ENCODE measurements at places on chromosomes 7 and 10.

GRCh38 chr7:151814400-151815009, 62.4 kb downstream of the PRKAG2 start:
- no peak for DNase-seq

DNA sequence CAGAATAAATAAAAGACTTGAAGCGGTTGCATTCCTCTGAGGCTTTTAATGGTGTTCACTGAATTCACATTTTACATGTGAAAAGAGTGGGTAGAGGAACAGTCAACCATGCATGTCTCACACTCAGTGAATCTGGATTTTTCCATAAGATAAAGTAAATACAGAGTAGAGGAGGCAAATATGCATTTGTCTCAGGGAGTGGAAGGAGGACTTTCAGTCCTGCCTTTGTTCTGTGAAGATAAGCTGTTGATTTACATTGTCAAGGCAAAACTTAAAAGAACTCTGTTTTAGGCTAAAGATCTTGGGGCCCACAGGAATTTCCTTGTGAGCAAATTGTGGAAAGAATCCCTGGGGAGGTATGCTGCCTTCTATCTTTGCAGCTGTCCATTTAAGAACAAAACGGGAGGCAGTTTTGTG, 825.3 kb upstream of the MBL2 start:
- no peak for DNase-seq

- DNase-seq, result no peak
These were observed 737 bp downstream of the CABCOCO1 start for GRCh38 chr10:61663466-61663865.

GRCh38 chr10:26574783-26575182, 122.7 kb upstream of the PDSS1 start:
- DNase-seq, result no peak

- DNase-seq, result no peak
These were observed 41.8 kb upstream of the WNT16 start for GRCh38 chr7:121286742-121287734.

GRCh38 chr10:97353945-97354344, 19.4 kb upstream of the FRAT2 start:
- DNase-seq, result no peak

DNA sequence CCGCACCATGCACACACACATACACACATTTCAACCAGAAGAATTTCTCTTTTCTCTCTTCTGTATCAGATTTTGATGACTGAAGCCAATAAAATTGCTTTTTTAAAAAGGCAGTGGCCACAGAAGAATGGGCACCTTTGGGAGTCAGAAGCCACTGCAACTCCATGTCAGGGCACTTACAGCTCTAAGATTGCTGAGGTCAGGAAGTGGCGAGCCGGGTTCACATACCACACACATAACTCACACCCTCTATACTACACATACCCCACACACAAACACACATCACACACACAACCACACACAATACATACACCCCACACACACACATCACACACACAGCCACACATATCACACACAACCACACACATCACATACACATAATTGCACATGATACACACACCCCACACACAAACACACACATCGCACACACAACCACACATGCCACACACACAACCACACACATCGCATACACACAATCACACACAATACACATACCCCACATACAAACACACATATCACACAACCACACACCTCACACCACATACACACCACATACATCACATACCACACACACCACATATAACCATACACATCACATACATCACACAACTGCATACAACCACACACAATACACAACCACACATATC, 31.2 kb downstream of the GPRIN2 start:
- no peak for DNase-seq

GRCh38 chr7:54860003-54860775, 101.2 kb upstream of the SEC61G start:
- no peak for DNase-seq

DNA sequence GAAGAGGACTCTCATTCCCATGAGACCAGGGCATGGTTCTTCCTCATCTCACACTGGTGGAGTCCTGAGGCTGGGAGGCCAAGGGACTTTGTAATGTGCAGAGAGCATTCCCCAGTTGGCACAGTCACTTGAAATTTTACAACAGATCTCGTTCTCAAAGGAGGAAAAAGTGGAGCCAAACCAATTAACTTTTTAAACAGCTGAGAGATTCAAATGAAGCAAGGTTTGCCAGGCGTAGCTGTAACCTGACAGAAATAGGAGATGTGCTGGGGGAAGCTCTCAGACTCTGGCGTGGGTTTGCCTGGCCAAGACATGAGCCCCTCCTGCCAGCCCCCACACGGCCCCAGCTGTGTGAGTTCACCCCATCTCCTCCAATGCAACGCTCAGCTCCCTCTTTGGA, 12.0 kb upstream of the CPXM2 start:
- DNase-seq, result no peak

GRCh38 chr7:23894892-23895569, 185.0 kb downstream of the STK31 start:
- no peak for DNase-seq

GRCh38 chr10:3867454-3868270, 82.7 kb upstream of the KLF6 start:
- DNase-seq, result no peak

DNA sequence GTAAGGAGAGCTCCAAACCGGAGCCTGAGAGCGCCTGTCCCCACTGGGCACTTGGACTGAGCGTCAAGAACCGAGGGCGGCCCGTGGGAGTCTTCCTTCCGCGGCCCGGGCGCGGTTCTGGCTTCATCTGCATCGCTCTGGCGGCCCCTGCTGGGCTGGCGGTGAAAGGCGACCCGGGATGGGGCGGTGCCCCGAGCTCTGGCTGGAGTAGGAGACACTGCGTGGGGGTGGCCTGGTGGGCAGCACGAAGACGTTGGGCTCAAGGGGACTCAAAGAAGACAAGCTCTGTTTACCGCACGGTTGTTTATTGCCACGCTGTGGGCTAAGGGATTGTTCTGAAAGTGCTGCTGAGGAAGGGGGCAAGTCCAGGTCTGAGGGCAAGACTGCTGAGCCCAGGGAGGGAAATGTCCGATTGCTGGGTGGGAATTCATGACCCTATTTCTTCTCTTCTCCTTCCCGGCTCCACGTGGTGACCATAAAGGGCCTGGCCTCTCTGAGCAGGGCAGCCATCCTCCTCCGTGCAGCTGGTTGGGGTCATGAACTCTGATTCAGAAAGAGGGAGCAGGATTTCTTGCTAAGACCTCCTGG, 29.8 kb downstream of the PLAU start:
- DNase-seq, result peak; percentile 69

DNA sequence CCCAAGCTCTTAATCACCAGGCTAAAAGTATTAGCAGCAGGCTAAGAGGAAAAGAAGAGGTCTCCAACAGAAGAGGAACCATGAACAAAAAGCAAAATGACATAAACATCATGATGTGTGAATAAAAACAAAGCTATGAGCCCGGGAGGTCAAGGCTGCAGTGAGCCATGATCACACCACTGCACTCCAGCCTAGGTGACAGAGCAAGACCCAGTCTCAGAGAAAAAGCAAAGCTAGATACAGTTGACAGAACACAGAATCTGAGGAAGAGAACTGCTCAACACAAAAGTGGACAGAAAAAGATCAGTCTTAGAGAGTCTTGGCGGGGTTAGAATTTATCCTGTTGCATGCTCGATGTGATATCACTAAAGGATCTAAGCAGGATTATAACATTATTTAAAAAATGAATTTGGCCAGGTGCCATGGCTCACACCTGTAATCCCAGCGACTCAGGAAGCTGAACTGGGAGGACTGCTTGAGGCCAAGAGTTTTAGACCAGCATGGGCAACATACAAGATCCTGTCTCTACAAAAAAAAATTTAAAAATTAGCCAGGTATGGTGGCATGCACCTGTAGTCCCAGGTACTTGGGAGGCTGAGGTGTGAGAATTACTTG, 37.5 kb downstream of the NT5C2 start:
- DNase-seq, result no peak

- DNase-seq, result no peak
These were observed 45.8 kb downstream of the ZNF736 start for GRCh38 chr7:64359543-64359942.

DNA sequence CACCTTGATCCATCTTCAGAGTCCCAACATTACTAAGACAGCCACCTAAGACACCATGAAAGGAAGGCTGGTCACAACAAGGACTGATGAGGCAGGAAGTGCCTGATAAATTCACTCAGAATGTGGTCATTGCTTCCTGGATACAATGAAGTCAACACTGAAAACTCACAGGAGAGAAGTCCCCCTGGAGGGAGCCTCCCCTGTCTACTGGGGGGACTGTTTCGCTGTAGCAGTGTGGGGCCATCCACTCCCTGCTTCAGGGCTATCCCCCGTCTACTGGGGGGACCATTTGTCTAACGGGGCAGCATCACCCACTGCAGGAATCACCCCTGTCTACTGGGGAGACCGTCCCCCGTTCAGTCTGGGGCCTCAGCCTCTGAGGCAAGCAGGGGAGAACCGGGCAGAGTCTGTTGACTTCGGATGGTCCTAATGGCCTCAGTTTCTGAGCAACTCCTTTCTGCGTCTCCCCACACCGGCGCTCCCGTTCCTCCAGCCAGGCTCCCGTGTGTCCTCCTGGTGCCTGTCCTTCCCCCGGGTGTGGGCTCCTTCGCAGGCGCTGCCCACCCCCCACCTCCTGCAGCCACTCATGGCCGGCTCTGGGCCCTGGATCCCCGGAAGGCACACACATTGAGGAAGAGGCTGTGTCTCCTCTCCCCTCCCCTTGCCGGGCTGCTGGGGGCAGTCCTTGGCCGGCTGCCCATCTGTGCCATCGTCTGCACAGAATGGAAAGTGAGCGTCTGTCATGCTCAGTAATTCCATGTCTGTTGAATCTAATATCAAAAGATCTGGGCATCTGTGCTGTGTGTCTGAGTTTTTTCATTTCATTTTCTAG, 59.9 kb upstream of the DNAJB6 start:
- DNase-seq, result no peak

DNA sequence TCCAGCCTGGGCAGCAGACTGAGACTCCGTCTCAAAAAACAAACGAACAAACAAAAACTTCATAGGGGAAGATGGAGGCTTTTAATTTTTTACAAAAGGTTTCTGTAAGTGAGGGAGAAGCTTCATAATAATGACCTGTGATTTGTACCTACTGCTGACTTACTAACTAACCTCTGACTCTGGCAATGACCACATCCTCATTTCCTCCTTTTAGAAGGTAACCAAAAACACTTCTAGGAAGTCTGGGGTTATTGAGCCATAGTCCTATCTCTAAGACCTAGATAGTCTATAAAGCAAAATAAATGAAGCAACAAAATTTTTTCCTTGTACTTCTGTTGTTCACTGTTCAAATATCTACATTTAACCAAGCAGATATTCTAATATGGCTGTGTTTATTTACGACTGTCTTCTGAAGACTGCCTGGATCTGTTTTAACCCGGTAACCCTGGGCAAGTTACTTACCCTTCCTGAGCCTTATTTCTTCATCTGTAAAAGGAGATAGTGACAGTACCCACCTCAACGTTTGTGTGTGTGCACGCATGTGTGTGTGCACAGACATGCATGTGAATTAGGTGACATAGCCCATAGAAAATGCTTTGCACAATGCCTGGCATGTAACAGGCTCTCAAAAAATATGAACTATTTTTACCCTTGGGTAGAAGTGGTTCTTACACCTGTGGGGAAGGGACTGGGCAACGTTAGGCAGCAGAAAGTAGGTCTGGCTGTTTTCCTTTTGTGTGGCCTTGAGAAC, 30.8 kb upstream of the SMNDC1 start:
- no peak for DNase-seq

DNA sequence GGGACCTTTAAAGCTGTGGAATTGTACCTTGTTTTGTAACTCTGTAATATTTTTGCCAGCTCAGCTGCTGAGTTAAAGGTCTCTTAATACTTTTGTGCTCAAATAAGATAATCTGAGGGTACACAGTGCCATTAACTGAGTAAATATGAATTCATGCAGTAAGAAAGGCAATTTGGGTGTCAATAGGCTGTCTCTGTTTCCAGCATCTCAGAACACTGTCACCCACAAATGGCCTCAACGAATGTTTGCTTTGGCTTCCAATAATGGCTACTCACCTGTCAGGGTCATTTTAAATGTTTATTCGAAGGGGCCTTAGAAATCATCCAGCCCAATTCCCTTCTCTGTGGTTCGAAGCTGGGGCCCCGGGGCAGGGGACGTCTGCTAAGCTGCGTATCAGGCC, 225.4 kb downstream of the ZMYND11 start:
- no peak for DNase-seq

DNA sequence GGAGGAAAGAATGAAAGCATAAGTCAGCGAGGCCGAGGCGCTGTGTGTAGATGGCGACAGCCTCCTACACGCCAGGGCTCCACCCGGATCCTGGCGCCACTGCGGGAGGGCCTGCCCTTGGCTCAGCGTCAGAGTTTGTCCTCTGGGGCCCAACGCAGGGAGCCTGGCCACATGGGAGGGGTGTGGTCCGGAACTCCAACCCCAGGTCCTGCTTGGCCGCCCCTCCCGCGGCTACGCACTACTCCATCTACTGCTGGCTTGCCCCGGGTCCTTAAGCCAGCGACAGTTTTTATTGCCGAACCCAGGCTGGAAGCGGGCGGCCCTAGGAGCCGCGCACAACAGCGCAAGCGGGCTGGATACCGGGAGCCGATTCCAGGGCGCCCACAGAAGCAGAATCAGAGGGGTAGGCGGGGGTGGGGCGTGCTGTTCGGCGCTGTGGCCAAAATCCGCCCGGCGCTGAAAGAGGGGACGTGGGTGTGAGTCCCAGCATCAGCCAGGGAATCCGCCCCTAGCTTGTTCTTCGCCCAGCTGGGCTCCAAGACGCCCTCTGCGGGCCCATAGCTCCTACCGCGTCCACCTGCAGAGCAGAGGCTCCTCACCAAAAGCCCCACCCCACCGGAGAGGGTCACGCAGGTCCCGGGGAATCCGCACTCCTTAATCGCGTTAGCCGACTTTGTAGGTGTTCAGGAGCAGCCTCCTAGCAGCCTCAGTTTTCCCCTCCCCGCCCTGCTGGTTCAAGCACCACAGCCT, 4.5 kb downstream of the KAZALD1 start:
- peak; percentile 18 for DNase-seq

- DNase-seq, result no peak
These were observed 9.9 kb downstream of the KCNH2 start for GRCh38 chr7:150968056-150968733.

GRCh38 chr7:8070451-8071180, 102.0 kb downstream of the GLCCI1 start:
- DNase-seq, result no peak

DNA sequence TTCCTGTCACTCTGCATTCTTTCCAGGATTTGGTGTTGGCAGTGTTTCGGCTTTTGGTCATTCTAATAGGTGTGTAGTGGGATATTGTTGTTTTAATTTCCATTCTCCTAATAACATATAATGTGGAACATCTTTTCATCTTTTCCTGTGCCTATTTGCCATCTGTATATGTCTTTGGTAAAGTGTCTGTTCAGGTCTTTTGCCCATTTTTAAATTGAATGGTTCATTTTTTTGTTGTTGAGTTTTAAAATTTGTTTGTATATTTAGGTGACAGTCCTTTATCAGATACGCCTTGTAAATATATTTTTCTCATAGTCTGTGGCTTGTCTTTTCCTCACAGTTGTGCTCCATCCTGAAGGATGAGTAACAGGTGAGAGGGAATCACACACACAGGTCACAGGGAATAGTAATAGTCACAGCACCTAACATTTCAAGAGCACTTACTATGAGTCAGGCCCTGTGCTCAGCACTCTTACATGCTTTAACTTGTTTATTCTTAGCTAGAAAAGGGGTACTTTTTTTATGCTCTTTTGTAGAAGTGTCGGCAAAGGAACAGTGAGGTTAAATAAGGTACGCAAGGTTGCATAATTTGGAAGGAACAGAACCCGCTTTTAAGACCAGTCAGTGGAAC, 117.1 kb upstream of the GATA3 start:
- DNase-seq, result no peak

Data from effector CD8-positive, alpha-beta T cell (primary cell).